Aorta (tissue), 5 donors: ENCODE measurements at places on chromosomes 2 and 18.

DNA sequence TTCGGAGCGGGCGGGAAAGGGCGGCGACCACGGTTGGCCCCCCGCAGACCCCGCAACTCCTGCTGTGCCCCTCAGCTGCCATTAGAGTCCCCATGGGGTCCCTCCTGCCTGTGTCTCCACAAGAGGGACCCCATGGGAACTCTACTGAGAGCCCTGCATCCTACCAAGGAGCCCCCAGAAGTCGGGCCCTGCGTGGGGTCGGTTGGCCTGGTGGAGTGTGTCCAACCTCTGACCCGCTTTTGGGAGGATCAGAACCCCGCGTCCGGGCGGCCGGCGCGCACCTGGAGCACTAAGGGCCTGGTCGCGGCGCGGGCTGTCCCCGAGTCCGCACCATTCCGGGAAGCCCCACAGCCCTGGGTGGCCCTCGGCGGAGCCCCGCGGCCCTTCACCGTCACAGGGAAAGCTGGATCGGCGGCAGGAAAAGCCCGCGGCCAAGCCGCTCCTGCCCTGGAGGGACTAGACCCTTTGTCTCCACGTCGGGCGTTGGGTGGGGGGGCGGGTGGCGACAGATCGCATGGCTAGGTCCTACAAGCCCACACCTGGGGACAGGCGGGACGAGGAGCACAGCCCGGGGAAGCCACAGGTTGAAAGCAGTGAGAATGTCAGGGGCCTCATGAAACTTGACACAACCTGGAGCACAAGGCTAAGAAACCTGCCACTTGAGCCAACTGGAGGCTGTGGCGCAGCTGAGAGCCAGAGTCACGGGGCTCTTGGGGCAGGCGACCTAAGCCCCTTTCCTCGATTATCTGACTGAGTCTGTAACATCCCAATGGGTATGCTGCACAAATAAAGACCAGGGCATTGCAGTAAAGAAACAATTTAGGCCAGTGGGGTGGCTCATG, 11.2 kb upstream of the CXXC1 start:
- peak; percentile 76 for DNase-seq

GRCh38 chr18:5630057-5630899, 86.5 kb upstream of the EPB41L3 start:
- DNase-seq, result peak; percentile 81

DNA sequence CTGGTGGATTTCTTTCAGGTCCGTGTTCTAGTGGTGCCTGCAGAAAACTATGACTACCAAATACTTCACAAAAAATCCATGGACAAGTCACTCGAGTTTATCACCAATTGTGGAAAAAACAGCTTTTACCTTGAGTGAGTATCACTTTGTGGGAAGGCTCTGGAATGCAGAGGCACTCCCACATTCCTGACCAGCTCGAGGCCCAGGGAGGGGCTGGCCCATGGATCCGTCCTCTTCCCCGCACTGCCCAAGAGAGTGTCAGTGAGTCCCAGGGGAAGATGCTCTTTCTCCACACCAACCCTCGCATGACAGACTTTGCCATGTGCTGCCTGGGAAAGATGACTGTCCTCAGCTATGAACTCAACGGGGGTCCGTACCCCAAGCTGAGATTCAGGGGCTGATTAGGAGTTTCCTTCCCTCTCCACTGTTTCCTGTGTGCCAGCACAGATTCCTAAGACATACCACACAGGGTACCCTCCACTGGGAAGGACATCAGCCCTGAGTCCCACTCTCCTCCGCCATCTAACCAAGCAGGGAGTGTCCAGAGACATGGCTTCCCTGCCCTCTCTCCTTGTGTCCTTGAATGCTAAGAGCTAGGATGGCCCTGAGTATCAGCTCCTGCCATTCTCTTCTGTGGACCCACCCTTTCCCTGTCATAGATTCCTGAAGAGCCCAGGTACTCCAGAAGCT, 155.9 kb downstream of the LAMA3 start:
- no peak for DNase-seq

- no peak for DNase-seq
These were observed 13.6 kb upstream of the BCL11A start for GRCh38 chr2:60567096-60567495.

DNA sequence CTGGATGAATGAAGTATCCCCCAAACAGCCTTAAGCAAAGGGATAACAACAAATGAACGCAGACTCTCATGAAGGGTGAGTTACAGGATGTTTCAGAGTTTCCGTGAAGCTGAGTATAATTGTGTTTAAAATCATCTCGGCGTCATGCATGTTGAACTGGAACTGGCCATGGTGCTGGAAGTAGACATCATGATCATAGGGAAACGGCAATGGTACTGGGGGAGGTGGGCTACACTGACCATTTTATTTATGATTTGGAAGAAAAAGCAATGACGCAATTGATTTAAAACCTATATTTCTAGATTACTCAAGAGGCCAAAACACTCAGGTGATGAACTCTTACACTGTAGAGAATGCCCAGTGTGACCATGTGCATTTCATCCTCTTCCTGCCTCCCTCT, 387.9 kb upstream of the MYT1L start:
- DNase-seq, result no peak

DNA sequence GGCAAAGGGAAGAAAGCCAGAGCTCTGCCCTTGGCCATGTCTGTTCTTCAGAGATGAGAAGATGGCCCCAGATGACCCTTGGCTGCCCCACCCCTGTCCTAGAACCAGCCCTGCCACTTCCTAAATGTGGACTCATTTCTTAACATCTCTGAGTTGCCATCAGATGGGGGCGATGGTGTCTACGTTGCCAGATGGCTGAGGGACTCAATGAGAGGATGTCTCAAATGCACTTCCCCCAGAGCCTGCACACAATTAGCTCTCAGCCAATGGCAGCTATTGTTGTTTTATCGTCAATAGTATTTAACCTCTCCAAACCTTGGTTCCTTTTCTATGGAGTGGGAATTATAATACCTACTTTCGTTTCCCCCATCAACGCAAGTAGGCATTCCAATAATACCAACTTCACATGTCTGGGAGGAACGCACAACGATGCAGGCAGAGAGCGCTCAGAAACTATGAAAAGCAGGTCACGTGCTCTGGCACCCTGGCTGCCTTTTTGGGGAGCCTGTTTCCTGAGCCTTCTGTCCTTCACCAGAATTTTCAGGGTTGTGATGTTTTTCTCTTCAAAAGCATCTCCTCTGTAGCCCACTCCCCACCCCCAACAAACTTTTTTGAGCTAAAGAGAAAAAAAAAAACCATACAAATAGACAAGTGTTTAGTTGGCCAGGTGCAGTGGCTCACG, 100.3 kb downstream of the MCFD2 start:
- DNase-seq, result no peak

DNA sequence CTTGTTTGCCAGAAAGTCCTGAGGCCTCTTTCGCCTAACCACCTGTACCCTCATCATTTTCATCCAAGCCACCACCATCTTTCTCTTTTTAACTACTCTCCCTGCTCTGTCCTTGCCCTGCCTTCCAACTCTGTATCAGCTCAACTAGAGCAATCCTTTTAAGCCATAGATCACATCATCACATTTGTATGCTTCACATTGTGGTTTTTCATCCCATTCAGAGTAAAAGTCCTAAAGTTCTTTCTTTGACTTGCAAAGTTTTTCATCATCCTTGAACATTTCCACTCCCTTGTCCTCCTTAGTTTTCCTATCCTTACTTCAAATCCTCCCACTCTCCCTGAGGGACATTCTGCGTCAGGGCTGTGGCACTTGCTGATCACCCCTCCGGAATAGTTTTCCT, 73.9 kb downstream of the SLC39A10 start:
- DNase-seq, result no peak

- peak; percentile 89 for DNase-seq
These were observed 96.0 kb upstream of the TTC39C start for GRCh38 chr18:23918395-23919032.

DNA sequence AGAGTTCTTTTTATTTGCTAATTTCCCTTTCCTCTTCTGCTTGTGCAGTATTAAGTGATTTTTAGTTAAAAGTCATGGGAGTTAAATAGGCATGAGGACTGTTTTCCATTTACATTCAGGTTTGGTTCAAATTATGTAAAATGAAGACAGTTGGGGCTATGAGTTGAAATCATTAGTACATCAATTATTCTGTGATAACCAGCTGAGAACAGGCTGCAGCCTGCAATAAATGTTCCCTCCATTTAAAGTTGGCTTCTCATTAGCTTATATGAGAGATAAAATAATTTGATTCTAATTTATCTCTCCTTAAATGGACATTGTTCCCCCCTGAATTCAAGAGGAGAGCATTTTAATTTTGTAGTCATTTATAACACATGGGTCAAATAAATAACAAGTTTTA, 48.3 kb downstream of the RHBDD1 start:
- DNase-seq, result no peak

- no peak for DNase-seq
These were observed 108.1 kb upstream of the SERPINE2 start for GRCh38 chr2:224147174-224147573.

DNA sequence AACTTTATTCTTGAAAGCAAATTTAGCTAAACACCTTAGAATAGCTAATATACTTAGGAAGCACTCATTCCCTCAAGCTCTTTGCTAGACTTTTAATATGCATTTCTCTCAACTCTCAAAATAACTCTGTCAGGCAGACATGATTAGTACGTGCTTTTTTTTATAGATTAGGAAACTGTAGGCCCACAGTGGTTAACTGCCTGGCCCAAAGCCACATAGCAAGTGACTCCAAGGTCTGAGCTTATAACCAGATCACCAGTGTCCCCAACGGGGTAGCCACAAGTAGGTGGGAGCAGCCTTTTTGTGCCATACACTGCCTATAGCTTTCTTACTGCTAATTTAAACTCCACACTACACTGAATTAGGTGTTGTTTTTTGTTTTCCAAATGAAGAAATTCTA, 576.8 kb downstream of the METTL4 start:
- DNase-seq, result no peak

- no peak for DNase-seq
These were observed 346.0 kb downstream of the ARHGAP15 start for GRCh38 chr2:143475041-143475776.
